ENCODE measurements at places on chromosomes 11 and 22. TPM values are rescaled to one million over a fixed set of nuclear protein-coding genes. Genes with fewer than 3 reads are reported as not detected.

Gene PMM1
- 23.3 TPM for polyA plus RNA-seq

- DNase-seq, result no peak
Observed at GRCh38 chr11:79346021-79346420, 94.8 kb downstream of the TENM4 start.

DNA sequence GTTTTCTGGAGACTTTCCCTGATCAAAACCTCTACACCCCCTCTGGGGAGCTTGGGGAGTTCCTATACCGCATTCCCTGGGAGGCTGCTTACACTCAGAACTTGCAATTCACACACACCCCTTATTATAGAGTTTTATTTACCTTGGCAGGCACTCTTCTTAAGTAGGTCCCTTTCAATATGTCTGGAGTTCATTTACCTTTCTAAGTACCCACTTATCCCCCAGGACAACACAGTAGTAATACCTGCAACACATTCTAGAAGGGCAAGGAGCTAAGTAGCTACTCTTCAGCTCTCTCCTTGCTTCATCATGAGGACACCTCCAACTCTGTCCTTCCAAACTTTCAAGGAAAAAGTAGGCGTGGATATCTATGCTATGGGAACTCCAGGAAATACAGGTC lies 127.8 kb upstream of the ANO3 start:
- no peak for DNase-seq

DNA sequence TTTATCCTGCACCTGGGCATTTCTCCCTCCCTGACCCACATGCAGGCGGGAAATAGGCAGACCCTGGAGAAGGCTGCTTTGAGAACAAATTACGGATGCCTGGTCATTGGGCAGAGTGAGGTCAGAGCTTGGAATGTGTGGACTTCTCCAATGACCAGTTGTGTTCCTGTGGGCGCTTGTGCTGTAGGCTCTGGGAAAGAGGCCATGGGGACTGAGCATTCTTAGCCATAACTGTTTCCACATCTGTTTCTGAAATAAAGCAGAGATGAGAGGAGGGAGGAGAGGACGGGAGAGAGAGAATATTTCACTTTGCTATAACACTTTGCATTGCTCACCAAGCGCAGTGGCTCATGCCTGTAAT lies 11.2 kb upstream of the TMEM184B start:
- DNase-seq, result peak; percentile 69

DNA sequence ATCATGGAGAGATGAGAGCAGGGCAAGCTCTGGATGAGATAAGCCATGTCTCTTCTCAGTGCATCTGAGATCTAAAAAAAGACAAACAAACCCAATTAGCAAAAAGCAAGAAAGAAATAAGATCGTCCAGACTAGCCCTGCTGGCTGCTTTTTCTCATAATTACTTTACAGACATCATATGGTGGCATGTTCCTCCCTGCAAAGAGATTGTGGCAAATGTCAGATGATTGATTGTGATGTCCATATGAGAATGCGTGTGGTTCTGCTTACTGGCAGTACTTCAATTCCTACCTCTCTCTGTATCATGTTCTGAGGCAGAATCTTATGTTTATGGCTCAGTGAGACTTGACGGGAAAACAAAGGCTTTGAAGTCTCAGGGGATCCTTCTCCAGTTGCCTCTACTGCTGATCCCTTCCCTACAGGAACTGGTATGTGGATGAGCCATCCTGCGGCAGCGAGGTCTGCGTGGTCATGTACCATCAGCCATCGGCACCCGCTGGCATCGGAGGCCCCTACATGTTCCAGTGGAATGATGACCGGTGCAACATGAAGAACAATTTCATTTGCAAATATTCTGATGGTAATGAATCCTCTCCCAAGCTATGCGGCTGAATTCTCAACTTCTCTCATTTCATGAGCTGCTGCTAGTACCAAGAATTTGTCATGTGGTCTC lies 8.8 kb downstream of the LAYN start:
- no peak for DNase-seq

Gene SCN4B
- 4.5 TPM for polyA plus RNA-seq

DNA sequence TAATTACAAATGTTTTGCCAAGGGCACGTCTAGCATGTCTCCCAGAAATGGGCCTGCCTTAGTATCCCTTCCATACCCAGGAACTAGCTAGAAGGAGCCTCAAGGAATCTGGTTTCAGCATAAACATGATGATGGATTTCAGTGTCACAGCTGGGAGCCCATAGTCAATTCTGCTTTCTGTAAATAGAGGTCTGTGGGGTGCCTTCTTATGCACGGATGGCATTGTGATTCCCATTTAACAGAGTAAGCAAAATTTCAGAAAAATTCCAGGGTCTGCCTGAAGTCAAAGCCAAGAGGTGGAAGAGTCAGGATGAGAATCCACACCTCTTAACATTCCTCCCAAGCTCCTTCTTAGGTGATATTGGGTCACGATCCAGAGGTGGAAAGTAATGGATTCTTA lies 12.1 kb downstream of the DUSP18 start:
- DNase-seq, result no peak

DNA sequence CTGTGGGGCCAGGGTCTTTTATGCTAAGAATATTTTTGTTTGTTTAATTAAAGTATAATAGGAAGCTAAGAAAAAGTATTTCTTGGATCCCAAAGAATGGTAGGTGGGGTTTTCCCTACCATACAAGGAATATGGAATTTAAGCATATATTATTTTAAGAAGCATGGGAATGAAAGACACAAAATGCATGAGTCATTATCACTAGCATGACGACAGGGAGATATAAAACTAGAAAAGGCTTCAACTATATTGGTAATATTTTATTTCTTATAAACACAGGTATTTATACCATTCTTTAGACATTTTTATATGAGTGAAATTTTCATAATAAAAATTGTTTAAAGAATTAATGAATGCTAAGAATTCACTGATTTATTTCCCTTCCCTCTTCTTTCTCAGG lies 39.3 kb upstream of the SOX6 start:
- DNase-seq, result no peak

Gene ACR
- 0.28 TPM for polyA plus RNA-seq

GRCh38 chr11:135006800-135007199 lies 594.8 kb upstream of the B3GAT1 start:
- DNase-seq, result no peak

Gene OR5B21
- polyA plus RNA-seq, result not detected

Gene CHCHD10
- polyA plus RNA-seq, result 33.8 TPM

DNA sequence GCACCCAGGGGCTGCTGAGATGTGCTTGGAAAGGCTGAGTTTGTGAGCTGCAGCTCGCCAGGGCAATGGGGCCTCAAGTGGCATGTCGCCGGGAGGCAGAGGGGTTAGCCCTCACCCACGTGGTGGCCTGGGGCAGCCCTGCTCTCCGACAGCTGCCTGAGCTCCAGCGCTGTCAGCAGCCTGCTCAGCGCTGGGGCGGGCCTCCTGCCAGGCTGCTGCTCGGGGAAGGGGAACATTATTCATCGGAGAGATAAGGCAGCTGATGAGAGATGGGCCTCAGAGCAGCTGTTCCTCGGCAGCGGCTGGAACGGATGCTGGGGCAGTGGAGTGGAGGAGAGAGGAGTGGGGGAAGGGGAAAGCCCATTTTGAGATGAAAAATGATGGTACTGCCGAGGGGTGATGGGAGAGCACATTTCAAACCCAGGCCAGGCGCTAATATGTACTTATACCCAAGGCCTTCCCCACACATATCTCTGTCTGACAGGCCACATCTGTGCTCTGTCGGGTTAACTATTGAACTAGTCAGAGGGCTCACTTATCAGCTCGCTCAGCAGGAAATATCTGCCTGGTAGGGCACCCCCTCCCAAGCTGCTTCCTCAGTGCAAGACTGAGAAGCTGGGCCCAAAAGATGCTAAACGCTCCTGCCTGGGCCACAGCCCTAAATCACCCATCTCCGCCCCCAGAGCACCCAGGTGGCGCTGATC lies 79.5 kb downstream of the TIMP3 start:
- DNase-seq, result peak; percentile 67

GRCh38 chr11:37929100-37929653 lies 1331.1 kb upstream of the RAG2 start:
- no peak for DNase-seq

GRCh38 chr11:103700622-103701021 lies 335.8 kb upstream of the DDI1 start:
- DNase-seq, result no peak

DNA sequence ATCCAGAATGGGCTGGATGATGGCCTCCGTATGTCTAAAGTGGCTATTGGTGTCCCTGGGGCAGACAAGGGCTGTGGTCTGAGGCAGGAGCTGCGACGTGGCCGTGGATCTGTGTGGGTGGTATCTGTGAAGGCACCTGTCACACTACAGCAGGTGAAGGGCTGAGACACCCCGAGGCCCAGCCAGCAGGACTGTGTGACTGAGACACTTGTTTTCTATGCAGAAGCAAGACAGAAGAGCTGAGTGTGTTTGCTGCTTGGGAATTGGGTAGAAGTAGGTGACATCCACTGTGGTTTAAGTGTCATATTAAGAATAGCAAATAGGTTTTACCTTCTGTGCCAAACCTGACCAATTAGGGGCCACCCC lies 35.0 kb downstream of the AMPD3 start:
- DNase-seq, result no peak

DNA sequence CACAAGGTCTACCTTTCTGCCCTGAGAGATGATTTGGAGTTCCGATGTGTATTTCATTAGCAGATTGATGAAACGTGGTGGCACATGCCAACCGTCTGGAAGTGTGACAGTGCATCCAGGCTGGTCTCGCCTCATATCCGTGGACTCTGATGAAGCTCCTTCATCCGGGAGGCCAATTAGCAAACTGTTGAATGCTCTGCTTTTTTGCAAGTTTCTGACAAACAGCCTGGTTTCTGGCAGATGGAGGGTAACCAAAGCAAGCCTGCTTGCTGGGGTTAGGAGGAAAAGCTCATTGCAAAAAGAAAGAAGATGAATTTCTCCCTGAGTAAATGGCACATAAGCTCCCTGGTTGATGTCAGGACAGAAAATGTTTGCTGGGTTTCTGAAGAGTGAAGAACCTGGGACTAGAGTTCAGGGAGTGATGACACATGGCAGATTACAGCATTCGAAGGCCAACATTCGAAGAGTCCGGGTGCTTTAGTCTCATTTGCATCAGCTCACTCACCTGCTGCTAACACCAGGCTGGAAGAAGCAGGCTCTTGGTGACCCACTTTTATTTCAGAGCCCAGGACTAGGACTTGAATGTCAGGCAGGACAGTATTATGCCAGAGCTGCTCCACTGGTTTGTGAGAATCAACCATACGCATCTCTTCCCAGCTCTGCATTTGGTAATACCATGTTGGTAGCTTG lies 135.9 kb upstream of the TTC12 start:
- no peak for DNase-seq

GRCh38 chr11:47104261-47104950 lies 72.3 kb downstream of the ARFGAP2 start:
- DNase-seq, result no peak

DNA sequence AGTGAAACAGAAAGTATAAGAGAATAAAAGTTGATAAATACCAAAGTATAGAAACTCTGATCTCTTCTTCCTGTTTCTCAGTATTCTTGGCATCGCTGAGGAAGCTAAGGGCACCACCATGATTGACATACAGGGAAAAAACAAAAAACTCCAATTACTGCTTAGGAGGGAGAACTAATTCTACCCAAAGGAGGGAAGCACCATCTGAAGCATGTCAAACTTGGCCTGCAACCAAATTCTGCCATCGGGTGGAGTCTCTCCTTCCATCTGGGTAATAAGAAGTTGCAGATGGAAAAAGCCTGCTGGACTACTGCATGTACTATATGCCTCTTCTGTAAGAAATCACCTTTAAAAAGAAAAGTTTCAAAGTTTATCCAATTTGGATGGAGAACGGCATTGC lies 30.5 kb upstream of the PPP2R1B start:
- DNase-seq, result no peak

- DNase-seq, result no peak
Observed at GRCh38 chr22:22198751-22199150, 45.8 kb upstream of the VPREB1 start.
